ENCODE measurements at places on chromosomes 5 and 9.

- DNase-seq: no peak
Observed at GRCh38 chr5:132370971-132371602, 1.6 kb downstream of the SLC22A5 start.

- no peak for DNase-seq
Observed at GRCh38 chr9:138072897-138073296, 195.3 kb downstream of the CACNA1B start.

GRCh38 chr5:76224898-76225297, 141.7 kb downstream of the SV2C start:
- no peak for DNase-seq

GRCh38 chr9:134267881-134268724, 58.2 kb upstream of the RXRA start:
- DNase-seq: peak; percentile 12

DNA sequence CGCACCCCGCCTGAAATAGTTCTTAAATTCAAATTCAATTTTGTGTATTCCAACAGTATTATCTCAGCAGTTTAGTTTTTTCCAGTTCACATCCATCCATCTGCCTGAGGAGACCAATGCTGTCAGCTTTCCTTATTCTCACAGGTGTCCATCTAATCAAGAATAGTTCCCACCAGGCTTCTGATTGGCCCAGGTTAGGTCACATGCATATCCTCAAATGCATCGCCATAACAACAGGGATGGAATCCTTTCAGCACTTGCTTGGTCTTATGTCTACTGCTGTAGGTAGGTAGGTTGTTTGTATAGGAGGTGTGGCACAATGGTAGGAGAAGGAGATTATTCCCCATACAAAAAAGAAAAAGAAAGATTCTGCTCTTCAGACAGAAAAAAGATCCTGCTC, 91.2 kb downstream of the UBE2R2 start:
- DNase-seq: no peak

- peak; percentile 81 for DNase-seq
Observed at GRCh38 chr5:17316970-17317459, 99.6 kb downstream of the BASP1 start.

DNA sequence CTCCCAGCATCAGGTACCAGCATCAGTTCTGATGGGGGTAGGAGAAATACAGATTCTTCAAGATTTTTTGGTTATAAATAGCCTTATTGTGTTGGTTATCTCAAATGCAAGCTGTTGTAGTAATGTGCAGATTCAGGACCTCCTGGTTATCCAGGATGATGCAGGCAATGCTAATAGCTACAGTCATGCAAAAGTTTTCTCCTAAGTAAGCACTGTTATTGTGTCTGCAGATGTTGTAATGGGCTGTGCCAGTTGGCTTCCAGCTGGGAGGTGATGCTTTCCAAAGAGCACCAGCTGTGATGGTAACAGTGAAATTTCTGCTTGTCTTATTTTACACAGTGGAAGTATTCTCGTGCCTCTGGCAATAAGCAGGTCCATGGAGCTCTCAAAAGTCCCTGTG, 719.2 kb upstream of the CTNND2 start:
- DNase-seq: no peak

DNA sequence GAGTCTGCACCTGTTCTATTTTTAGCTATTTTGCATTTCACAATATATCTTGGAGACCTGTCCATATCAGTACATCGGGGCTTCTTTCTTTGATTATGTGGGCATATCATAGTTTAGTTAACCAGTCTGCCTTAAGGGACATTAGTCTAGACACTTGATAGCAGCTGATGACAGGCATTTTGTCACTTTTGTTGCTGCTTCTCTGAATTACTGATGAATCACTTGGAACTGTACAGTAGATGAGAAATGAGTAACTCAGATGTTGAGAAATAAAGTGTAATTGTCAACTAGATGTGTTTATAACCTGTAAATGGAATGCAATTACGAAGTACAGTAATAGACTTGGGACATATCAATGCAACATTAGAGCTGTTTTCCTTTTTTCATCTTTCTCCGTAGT, 7.1 kb downstream of the ZFP2 start:
- peak; percentile 20 for DNase-seq

GRCh38 chr5:40033411-40033810, 608.6 kb upstream of the DAB2 start:
- no peak for DNase-seq

DNA sequence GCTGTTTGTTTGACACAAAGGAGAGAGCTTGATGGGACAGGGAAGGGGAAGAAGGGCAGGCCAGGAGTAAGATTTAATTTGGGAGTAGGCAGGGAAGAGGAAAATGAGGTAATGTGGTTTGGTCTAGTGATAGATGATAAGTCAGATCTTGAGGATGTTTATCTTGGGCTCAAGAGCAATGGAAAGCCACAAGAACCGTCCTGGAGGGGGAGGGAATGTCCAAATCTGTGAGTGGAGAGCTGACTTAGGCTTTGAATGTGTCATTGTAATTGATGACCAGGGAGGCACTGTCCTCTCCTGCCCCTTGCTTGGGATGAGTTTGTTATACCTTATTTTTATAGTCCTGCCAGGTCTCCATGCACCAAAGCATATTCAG, 37.5 kb downstream of the MAMDC2 start:
- peak; percentile 82 for DNase-seq

All from iris pigment epithelial cell (primary cell).